ENCODE measurements at places on chromosomes 1 and 21.

- no peak for DNase-seq
Measured at GRCh38 chr1:117014209-117014608, 12.6 kb downstream of the CD101 start.

GRCh38 chr1:53367503-53368313 is 39.8 kb upstream of the LRP8 start:
- DNase-seq = no peak

- DNase-seq = no peak
Measured at GRCh38 chr1:77991638-77992037, 12.8 kb upstream of the FUBP1 start.

- no peak for DNase-seq
Measured at GRCh38 chr1:165641231-165641987, 10.4 kb downstream of the MGST3 start.

- no peak for DNase-seq
Measured at GRCh38 chr1:156662005-156662799, 15.0 kb downstream of the NES start.

GRCh38 chr1:94899756-94900155 is 27.2 kb downstream of the CNN3 start:
- no peak for DNase-seq

DNA sequence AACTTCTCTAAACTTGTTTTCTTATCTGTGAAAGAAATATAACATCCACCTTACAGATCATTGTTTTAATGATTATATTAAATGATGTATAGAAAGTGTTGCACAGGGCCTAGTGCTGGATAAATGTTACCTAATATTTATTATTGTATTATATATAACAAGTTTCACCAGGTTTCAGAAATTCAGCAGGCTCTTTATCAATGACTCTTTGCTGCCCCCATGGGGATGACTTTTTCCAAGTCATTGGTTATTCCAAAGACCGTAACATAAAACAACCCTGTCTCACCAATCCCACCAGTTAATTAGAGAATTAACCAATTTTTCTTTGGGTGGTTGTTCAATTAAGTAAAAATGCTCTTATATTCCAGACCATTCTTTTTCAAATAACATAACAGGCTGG is 7.3 kb upstream of the DEDD start:
- DNase-seq = peak; percentile 13

DNA sequence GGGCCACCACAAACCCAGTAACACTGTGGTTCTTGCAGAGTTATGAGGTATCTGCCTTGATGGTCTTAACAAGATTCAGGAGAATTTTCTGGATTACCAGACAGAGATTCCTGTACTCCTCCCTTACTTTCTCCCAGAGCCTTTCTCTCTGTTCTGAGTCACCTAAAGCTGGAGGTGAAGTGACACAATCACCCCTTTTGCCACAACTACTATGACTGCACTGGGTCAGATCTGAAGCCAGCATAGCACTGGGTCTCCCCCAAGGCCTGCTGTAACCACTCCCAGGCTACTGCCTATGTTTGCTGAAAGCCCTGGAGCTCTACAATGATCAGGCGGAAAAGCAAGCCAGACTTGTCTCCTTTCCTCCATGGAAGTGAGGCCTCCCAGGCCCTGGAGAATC is 156.7 kb upstream of the NEGR1 start:
- DNase-seq = no peak

DNA sequence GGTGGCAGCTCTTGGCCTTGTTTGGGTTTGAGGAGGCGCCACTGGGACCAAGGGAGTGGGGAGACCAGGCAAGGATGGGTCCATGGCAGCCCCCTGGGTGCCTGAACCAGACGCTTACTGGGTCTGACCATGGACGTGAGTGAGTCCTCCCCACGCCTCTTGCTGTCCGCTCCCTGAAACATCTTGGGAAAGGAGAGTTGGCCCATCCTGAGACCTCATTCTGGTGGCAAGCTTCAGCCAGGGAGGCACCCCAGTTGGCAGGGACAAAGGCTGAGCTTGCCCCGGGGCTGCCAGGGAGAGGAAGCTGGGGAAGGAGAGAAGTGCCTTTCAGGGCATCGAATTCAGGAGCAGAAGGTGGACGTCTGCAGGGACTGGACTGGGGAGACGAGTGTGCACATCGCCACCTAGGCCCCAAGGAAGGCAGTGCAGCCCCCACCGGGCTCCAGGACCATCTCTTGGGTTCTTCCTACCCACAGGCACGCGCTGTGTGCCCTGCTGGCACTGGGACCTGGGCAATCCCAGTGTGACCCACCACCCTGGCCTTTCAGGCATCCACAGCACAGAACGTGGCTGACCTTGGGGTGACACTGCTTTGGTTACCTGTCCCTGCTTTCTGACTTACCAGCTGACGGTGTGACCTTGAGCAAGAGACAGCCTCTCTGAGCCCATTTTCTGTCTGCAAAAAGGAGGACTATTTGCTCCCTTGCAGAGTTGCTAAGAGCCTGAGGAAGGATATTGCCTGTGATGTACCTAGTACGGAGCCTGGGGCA is 132.9 kb upstream of the WNT4 start:
- no peak for DNase-seq

DNA sequence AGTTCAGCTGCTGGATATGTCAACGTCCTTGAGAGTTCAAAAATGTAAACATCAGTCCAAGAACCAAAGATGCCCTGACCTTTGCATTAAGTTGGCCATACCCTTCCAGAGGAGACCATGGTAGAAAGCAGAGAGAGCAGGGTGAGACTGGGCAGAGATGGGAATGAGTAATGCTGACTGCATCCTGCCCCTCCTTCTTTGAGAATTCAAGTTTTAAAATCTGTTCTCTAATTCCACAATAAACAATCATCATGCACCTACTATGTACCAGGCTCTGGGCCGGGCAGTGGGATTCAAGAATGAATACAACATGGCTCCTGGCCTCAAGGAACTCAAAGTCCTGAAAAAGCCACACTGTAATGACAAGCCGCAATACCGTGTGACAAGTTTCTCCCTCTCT is 3.9 kb upstream of the HAO2 start:
- DNase-seq = no peak

DNA sequence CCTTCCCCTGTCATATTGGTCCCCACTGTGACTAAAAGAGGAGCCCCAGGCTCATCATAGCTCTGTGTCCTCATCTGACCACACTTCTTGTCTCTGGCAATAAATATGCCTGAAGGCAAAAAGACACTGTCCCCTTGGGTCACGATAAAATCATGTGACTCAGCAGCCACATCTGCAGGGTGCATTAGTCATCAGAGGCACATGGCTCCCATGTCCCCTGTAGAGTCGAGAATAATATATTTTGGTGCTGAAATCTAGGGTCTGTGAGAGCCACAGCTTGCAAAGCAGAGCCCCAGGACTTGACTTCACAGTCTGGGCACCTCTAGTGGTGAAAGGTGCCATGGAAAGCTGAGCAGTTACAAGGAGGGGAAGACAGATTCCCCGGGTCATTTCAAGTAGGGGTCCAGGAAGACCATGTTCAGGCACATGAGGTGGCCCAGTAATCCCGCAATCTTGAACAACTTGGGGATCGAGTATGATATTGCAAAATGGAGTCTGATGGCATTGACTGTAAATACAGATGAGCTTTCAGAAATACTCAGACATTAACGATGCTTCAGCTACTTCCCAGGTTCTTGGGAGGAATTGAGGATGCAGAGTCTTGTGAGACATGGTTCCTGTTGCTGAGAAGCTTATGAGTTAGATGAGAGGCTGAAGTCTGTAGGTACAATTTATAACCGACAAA is 68.6 kb downstream of the SLC35F3 start:
- DNase-seq = no peak

- no peak for DNase-seq
Measured at GRCh38 chr1:67484492-67484891, 54.3 kb upstream of the SERBP1 start.

- no peak for DNase-seq
Measured at GRCh38 chr1:106817575-106817974, 238.9 kb upstream of the PRMT6 start.

DNA sequence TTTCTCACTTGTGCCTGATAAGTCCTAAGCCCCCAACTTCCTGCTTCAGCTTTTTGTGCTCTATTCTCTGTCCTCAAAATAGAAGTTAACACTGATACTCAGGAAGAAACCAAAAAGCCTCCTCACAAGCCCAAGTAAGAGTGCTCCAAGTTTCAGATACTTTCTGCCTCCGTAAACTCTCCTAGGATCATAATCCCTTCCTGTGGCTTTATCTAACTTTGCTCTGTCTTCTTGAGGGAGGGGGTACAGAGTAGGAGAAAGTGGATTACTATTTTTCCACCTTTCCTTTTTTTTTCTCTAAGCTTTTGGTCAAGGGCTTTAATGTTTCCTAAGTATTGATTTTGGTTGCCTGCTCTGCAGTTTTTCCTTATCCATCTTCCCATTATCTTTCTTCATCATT is 54.6 kb downstream of the DPH5 start:
- DNase-seq = no peak

DNA sequence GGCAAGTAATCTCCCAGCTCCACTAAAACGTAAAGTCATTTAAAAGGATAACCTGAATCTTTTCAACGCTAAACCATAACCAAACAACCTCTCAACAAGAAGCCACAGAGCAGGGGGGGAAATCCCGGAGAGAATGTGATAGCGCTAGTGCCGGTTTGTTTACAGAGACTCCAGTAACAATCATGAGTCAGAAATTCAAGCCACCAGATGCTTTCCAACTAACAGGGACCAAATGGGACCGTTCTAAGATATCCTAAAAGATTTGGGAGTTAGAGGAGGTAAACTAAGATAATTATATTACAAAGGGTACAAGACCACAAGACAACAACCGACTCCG is 825 bp downstream of the DCAF8 start:
- peak; percentile 28 for DNase-seq

DNA sequence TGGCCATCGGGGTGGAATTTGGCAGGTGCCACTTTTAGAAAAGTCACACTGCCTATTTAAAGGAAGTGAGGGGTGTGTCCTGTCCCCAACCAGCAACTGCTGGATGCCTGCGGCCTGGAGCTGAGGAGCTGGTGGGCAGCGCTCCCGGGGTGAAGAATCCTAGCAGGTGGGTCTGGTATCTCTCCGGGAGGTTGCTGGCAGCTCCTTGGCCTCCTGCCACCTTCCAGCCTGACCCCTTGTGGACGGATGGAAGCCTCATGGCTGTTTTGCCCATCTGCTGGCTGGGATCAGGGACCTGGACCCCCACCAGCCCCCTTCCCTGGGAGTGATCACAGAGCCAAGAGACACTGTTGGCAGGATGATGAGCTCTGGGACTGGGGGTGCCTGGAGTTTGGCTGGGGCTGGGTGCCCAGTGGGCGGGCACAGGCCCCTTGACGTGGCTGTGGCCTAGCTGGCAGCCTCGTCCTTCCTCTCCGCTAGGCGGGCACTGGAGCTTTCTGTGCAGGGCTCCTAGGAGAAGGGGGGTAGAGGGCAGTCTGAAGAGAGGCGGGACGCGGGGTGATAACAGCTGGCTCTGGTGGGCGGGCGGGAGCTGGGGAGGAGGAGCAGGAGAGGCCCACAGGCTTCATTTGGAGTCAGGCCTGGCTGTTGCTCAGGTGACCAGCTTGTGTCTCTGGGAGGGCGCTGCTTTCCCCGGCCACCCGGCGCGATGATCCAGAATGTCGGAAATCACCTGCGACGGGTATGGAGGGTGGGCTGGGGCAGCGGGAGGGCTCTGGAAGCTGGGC is at the start of gene ACOT11:
Gene ACOT11, plus strand, starts transcription at position 628 of the 788 bp plus-strand sequence. Its CDS starts 82 bp downstream, at position 710.
- DNase-seq = peak; percentile 92

- no peak for DNase-seq
Measured at GRCh38 chr1:179053486-179053885, 27.8 kb downstream of the FAM20B start.

DNA sequence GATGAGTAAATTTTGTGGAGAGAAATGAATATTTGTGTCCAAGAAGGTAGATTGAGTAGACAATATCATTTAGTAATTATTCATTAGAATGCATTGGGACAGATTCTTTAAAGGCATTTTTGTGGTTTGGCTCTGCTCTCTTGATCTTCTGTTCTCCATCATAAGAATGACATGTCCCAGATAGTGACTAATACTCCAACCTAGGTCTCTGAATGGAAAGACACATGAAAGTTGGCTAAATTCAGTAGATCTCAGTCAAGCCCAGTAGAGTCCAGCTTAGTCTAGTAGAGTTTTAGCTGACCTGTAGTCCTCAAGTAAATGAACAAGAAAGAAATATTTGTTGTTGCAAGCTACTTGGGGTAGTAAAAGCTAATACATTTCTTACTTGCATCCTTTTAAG is 61.8 kb upstream of the DNAH14 start:
- DNase-seq = no peak

DNA sequence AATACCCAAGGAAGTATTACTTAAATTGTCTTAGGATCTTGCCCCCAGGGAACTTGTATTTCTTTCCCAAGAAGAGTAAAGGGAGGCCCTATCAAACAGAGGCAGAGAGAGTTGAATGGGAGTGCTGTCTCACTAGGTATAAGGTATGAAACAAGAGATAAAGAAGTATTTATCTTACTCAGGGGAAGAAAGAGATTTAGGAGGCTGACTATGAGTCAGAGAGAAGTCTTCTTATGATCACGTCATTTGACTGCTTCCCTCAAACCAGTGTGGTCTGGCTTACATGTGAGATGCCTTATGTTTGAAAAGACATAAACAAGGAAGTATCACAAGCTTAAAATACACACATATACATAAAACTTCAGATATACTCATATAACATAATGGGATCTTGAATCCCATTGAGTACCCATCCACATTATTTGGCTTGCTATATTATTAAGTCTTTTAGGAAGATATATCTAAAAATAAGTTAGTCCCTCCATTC is 29.6 kb downstream of the DUSP10 start:
- DNase-seq = no peak

GRCh38 chr1:205171369-205171768 is 40.1 kb downstream of the DSTYK start:
- DNase-seq = no peak

GRCh38 chr1:39391691-39392679 is 99.5 kb upstream of the BMP8A start:
- no peak for DNase-seq

- no peak for DNase-seq
Measured at GRCh38 chr1:116201911-116202310, 90.7 kb downstream of the MAB21L3 start.

DNA sequence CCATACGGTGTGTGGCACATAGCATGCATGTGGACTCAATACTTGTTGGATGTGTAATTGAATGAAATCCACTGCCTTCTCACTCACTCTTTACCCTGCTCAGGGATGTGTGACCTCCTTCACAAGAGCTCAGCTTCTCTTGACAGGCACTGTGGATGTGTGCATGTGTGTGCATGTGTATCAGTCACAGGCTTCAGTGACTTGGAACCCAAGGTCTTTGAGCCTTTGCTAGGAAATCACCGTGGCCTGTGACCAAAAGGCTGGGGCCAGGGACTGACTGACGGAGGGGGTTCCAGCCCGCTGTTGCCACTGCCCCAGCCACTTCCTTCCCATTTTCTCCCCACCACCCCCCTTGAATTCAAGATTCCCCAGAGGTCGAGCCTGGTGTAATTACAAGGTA is 144.4 kb upstream of the POU3F1 start:
- DNase-seq = no peak

DNA sequence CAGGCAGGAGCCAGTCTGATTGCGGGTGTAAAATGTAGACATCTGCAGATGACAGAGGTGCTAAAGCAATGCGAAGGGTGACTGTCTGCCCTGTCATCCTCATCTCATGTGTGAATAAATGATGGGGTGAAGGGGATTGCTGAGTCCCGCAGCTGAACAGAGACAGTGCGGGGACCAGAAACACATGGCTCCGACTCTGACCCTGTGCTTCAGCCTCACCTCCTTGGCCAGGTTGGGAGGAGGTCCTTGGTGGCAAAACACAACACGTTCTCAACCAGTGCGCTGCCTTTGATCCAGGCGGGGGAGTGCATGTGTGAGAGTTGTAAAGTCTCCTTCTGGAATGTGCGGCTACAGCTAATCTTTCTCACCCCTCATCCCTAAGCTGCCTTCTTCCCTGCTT is 32.0 kb upstream of the TTC22 start:
- DNase-seq = no peak

All from NCI-H2171 (cell line).